ENCODE measurements at places on chromosomes 7 and 10.

GRCh38 chr7:139086454-139086853 is 23.1 kb downstream of the ZC3HAV1 start:
- no peak for DNase-seq

DNA sequence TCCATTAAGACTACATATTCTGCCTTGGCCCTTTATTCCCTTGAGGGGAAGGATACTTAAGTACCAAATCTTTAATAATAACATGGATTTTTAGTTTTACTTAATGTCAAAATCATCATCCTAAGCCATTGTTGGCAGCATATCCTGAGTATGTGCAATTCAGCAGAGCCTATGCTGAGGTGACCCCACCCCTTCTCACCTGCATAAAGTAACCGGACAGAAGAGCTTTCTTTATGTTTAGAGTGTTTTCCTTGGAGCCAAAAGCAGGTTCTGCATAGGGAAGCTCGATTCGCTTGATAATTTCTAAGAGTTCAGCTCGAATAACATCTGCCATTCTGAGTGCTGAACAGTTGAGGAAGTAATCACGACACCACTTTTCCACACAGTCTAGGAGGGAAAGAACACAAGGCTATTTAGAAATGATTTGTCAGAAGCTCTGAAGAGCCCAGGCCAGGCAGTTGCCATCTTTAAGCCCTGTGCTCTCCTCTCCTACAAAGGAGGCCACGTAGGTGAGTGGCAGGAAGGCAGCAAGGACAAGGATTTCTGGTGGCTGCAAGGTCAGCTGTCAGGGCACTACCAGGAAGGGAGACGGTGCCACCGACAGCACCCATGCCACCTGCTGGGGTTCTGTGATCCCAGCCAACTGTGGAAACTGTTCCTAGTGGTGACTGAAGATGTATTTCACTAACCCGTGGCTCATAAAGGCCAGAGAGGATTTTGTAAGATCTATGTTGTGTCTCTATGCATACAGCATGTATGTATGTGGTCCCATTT is 15.6 kb downstream of the BCCIP start:
- DNase-seq = no peak

DNA sequence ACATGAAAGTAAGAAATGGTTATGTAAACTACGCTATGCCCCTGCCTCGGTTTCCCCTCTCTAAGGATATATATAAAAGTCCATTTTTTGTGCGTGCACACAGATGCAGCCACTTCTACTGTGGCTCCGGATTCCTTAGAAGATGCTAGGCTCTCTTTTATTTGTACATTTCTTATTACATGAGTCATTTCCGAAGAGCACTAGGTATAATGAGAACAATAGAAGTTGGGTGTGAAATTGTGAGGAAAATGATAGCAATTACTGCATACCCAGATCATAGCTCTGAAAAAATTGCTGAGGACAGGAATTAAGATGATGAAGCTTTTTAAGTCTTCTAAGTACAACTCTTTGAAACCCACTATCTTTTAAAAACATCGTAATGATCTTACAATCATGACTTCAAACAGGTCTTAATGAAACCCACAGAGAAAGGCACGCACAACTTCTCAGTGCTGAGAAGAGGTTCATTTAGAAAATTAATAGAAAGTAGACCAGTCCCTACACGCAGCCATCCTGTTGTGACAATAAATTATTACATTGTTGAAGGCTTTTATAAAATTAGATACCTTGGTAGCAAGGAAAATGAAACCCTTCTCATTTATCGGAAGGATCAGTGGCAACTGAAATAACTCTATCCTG is 96.2 kb upstream of the FGFR2 start:
- DNase-seq = no peak

GRCh38 chr7:149772956-149773434 is 393 bp downstream of the ZNF467 start:
- no peak for DNase-seq

GRCh38 chr10:122141821-122142640 is 129.1 kb upstream of the BTBD16 start:
- no peak for DNase-seq

GRCh38 chr7:69208276-69208675 is 390.0 kb upstream of the AUTS2 start:
- no peak for DNase-seq

DNA sequence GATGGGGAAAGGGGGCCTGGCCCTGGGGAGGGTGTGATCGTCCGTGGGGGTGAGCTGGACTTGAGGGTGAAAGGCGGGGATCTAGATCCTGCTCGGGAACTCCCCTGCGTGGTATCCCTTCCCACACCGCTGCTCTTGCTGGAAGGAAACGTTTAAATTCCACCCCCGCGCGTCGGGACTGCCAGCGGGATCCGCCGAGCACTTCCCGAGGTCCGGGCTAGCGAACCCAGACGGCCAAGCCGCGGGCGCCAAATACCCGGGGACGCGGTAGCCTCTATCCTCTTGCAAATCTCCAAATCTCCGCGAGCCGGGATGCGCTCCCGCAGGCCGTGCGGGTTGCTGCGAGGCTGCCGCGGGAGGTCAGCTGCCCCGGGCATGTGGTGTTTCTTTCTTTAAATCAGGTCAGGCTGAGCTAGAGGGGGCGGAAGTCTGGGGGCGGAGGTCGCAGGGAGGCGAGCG is 904 bp downstream of the NPTX2 start:
- no peak for DNase-seq
